ENCODE measurements at places on chromosomes 2 and 18.

DNA sequence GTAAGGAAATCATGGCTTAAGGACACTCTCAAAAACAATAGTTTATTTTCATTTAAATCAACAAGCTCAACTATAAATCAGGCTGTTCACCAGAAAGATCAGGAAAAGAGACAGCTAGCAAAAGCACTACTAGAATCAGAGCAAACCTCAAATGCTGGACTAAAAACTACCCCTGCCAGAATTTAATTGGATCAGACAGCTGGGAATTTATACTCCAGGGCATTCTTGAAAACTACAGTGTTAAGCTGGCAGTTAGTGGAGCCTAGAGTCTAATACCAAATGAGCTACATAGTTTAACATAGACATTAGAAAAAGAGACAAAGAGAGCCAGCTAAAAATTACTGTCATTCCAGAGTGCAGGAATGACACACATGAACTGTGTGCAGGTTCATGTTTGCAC is 1016.4 kb upstream of the CRIM1 start:
- no peak for DNase-seq

DNA sequence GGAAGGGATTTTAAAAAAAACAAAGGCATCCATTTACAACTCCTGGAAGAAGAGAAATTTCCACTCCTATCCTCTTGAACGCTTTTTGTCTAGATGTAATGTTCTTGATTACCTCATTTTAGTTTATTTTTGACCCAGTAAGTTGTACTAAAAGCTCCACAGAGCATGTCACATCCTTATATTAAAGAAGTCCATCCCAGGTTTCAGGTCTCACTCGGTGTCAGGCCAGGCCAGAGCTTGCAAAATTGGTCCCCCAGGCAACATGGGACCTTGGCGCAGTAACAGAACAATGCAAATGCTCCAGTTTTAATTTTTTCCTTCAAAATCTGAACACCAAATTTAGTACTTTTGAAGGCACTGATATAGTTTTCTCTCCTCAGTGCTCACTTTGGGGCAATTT is 218.4 kb upstream of the REV1 start:
- DNase-seq, result no peak

DNA sequence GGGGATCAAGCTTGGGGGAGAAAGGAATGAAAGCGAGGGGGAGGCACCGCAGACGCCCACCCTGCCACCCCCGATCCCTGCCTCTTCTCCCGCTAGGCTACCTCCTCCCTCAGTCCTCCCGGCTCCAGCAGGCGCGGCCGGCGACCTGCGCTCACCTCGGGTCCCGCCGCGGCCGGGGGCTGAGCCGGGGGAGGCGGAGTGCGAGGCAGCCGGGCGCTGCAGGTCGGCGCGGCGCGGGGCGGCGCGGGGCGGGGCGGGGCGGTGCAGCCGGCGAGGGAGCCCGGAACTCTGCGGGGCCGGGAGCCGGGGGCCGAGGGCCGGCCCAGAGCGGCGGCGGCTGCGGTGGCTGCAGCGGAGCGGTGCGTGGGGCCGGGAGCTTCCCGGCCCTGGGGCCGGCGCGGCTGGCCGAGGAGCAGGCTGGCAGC is 477 bp downstream of the ACVR1 start:
- no peak for DNase-seq

DNA sequence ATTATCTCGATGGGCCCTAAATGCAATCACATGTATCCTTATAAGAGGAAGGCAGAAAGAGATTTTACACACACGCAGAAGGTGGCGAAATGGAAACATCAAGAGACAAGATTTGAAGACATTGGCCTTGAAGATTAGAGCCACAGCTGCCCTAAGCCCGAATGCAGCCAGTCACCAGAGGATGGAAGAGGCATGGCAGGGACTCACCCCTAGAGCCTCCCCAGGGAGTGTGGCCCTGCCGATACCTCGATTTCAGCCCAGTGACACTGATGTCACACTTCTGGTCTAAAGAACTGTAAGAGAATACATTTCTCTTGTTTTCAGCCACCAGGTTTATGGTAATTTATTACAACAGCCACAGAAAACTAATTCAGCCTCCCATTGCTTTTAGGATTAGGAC is 17.4 kb downstream of the TTC39C start:
- no peak for DNase-seq

DNA sequence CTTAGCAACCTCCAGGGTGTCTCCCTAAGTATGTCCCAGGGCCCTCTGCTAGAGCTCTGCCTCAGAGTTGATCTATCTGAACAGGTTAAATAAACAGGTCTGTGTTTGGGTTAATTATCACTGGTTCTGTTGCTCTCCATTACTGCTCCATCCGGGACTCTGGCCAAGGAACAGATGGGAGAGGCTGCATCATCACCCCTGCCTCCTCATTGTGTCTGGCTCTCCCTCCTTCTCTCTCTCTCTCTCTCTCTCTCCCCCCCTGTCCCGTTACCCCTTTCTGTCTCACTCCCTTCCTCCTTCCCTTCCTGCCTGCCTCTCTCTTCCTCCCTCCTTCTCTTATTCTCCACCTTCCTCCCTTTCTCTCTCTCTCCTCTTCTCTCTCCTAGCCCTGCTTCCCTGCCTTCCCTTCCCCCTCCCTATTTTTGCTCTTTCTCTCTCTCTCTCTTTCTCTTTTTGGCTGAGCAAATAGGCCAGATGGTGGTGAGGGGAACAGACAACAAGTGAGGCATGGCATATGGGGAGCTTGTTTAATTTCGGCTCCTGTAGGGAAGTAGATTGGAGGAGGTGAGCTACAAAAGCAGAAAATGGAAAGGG is 62.1 kb downstream of the SETBP1 start:
- no peak for DNase-seq

DNA sequence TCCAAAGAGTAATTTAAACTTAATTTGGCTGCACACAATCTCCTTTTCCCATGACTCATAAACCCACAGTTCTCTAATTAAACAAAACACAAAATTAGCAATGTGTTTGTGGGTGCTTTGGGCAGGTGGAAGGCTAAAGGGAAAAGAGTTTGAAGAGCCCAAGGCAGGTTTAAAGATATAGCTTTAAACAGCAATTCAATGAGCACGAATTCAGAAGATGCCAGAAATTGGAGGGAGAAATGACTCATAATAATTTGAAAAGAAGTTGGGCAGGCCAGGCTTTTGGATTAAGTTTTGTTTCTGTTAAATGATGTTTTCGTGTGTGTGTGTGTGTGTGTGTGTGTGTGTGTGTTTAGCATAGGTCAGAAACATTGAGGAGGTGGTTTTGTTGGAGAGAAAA is 594.8 kb upstream of the ZEB2 start:
- DNase-seq, result no peak

DNA sequence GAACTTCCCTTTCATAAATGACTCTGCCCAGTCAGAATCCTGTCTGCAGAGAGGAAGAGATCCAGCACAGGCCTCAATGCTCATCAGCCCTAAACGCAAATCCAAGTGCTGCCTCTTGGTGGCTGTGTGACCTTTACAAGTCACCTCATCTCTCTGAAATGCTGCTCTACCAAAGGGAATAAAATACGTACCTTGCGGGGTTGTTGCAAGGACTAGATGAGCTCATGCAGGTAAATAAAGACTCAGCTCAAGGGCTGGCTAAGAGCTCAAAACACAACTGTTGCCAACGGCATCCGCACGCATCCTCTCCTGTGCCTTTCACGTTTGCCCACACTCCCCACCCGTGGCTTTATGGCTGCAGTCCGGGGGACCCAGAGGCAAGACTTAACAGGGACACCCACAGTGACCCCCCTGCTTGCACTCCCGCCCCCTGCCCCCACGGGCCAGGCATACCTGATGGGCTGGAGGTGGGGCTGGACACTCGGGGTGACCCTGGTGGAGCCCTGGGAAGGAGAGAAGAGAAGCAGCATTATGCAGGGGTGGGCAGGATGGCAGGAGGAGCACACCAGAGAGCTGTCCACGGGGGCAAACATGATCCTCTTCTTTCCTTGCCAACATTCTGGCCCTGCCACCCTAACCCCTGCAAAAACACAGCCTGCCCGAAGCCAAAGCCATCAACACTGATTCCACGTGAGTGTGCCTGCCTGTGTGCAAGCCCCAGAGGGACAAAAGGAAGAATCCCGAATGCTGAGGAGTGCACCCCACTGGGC is 102.6 kb downstream of the TNS1 start:
- DNase-seq, result no peak

GRCh38 chr2:128639693-128640092 is 321.0 kb upstream of the HS6ST1 start:
- DNase-seq, result no peak

DNA sequence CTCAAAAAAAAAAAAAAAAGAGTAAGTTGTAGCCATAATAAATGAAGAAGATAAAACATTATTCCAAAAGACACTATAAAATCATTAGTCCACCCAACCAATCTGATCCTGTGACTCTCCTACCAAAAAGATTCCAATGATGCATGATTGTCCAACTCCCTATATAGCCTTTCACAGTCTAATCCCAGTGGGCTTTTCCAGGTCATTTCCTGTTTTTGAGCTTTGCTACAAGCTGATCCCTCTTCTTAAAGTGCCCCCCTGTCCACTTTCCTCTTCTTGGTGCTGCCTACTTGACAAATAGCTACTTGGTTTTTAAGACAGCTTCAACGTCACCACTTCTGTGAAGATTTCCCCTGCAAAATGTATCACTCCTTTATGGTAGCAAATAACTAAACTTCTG is 88.4 kb downstream of the SEMA4F start:
- no peak for DNase-seq

DNA sequence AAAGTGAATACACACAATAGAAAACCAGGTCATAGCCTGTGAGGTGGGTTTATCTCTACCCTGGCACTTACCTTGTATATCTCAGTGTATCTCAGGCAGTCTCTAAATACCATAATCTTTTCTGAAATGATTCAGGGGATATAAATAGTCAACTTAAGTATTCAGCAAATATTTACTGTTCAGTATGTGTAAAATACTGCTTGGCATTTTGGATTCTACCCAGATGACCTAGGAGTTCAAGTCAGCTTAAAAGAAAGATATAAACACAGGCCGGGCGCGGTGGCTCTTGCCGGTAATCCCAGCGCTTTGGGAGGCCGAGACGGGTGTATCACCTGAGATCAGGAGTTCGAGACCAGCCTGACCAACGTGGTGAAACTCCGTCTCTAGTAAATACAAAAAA is 23.8 kb downstream of the GRHL1 start:
- no peak for DNase-seq

DNA sequence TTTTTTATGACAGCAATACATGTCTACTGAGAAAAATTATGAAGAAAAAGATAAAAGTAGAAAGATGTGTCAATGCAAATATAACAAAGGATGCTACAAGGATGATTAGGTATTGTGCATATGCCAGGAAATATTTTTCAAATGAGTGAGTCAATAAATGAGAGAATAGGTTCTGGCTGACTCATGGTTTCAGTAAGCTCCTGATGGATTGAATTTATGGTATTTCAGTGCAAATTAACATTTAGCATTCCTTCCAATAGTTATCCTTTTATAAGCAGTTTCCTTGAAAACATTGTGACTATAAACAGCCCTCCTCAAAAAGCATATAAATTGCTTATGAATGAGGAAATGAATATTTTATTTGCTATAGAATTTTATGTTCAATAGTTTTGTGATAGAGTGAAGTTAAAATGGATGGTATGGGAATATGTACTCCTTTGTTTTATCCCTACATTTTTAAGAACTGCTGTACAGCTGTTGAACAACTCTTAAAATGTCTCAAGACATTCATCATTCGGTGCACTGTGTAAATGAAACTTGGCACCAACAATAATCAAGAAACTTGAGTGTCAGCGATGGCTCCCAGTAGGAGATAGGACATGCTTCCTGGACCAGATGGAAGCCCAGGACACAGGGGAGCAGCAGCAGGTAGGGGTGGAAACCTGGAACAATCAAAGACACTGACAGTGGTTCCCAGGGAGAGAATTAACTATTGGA is 144.7 kb downstream of the PMAIP1 start:
- no peak for DNase-seq

DNA sequence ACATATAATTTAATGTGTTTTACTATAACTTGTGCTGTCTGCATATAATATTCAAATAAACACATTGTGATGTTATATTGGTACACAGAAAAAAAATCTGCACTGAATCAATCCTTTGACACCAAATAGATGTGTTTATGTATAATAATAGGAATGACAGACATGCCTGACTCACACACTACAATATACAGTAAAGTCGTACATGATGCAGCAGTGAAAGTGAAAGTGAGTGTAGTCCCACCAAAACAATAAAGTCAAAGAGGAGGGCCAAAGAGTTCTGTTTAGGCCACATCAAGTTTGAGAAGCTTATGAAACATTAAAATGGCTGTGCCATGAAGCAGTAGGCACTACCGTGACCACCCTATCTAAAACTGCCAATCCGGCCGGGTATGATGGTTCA is 8.2 kb upstream of the RBM44 start:
- DNase-seq, result no peak

DNA sequence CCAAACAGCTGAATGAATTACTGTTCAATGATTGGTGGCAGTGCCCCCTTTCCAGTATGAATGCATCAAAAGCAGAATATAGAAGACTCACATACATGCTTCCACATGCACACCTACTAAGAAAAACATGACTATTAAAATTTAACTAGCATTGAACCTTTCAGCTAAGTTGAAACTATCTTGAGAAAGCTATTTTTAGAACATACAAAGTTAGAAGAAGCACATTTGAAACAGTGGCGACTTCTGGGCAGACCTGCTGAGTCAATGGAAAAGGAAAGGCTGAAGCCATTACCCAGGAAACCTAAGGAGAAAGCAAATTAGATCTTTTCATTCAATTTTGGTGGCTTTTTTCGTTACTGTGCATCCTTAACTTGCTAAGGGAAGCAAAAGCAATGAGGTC is 55.9 kb downstream of the PLA2R1 start:
- no peak for DNase-seq

- DNase-seq, result no peak
These were observed 4.6 kb downstream of the CD8A start for GRCh38 chr2:86786001-86786536.

DNA sequence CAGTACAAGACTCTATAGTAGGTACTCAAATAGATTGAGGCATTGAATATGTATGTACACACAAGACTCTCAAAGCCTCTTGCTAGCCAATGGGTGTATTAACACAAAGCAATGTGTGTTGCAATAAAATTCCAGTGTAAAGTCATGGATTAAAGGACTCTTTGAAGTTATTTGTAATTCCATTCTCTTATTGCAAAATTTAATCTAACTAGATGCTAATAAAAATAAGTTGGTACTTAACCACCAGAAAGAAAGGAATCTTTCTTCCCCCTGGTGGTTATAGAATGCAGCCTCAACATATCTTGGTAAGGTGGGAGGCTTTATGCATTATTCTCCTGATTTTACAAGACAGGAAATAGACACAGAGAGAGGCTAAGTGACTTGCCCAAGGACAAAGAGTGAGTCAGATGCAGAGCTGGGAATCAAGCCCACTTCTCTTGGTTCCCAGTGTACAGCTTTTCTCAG is 18.0 kb downstream of the LRP1B start:
- DNase-seq, result no peak

GRCh38 chr2:212042562-212042961 is 496.0 kb downstream of the ERBB4 start:
- DNase-seq, result no peak

GRCh38 chr2:42153944-42154581 is 15.1 kb upstream of the EML4 start:
- no peak for DNase-seq

- DNase-seq, result no peak
These were observed 27.0 kb downstream of the EPB41L3 start for GRCh38 chr18:5516841-5517240.

Measured in activated CD8-positive, alpha-beta memory T cell treated with anti-CD3 and anti-CD28 coated beads for 1 hour (primary cell).